CD4-positive, CD25-positive, alpha-beta regulatory T cell (primary cell): ENCODE measurements at places on chromosomes 6 and 20. TPM values are rescaled to one million over a fixed set of nuclear protein-coding genes. Genes with fewer than 3 reads are reported as not detected.
A peak's percentile ranks its signal among the peaks of the same experiment; 100 is the strongest.

GRCh38 chr6:137005073-137005472 lies 39.7 kb downstream of the IL20RA start:
- no peak for DNase-seq

- no peak for DNase-seq
Observed at GRCh38 chr6:15781333-15781732, 118.5 kb upstream of the DTNBP1 start.

GRCh38 chr6:150579611-150580010 lies 20.1 kb upstream of the PLEKHG1 start:
- no peak for DNase-seq

GRCh38 chr20:25503936-25504335 lies 81.4 kb downstream of the NINL start:
- no peak for DNase-seq

DNA sequence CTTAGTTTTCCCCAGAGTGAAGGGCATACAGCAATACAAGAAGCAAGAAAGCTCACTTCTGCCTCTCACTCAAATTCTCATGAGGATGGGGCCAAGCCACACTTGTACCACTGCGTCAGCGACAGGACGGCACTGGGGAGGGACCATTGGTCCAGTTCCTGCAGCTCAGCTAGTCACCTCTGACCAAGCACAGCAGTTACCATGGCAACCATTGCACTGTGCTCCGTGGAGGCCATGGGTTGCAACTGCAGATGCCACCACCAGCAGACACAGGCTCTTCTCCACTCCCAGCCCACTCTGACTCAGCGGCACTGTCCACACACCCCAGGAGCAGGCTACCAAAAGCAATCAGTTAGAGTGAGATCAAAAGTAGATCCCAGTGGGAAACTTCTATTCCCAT lies 441.1 kb upstream of the ARID1B start:
- no peak for DNase-seq

DNA sequence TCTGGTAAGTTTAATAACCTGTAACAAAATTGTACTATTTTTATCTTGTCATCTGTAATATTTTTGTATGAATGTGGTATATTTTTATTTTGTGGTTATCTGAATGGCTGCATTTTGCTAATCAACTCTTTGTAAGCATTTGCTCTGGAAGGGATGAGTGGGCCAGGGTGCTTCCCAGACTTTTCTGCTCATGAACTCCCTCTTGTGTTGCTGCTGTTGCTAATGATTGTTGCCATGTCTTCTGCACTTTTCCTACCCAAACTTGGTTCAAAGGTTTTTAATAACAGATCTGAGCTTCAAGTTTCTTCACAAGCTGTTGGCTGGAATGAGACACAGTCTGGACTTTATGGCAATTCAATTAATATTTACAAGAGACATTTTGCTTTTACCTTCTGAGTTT lies 1005.7 kb downstream of the HACE1 start:
- DNase-seq: no peak

DNA sequence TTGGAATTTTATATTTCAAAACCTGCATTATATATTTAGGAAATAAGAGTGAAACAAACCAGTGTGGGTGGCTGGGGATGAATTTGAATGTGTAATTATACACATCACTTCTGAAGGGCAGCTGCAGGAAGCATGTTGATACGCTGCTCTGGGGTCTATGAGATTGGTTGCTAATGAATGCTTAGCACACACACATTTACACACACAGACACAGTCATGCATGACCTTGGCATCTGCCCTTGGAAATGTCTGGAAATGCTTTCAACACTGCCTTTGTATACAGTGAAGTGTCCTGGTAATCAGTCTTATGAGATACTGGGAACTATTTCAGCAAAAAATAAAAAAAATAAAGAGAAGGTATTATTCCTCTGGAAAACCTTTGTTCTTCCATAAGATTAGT lies 83.4 kb downstream of the ELOVL4 start:
- DNase-seq: no peak

DNA sequence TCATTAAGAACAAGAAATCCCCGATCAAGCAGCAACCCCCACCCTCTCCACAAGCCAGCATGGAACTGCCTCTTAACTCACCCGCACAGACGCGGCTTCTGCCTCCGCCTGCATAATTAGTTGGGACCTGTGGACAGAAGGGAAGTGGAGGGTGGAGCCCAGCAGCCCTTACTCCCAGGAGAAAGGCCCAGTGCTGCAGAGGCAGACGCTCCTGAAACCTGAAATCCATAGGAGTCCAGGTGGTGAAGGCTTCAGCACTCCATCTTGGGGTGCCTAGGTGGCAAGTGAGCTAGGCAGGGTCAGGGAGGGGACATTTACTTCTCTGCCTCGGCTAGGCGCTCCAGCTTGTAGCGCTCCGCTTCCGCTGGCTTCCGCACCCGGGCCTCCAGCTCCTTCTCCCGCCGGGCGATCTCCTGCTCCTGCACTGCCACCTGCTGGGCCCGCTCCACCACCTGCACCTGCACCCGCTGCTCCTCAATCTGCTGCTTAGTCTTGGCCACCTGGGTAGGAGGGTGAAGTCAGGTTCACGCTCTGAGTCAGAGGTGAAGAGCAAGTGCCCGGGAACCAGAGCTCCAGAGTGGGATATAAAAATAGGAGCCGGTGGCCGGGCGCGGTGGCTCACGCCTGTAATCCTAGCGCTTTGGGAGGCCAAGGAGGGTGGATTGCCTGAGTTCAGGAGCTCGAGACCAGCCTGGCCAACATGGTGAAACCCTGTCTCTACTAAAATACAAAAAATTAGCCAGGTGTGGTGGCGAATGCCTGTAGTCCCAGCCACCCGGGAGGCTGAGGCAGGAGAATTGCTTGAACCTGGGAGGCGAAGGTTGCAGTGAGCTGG lies 10.7 kb downstream of the TUBB start:
- DNase-seq: peak; percentile 92

DNA sequence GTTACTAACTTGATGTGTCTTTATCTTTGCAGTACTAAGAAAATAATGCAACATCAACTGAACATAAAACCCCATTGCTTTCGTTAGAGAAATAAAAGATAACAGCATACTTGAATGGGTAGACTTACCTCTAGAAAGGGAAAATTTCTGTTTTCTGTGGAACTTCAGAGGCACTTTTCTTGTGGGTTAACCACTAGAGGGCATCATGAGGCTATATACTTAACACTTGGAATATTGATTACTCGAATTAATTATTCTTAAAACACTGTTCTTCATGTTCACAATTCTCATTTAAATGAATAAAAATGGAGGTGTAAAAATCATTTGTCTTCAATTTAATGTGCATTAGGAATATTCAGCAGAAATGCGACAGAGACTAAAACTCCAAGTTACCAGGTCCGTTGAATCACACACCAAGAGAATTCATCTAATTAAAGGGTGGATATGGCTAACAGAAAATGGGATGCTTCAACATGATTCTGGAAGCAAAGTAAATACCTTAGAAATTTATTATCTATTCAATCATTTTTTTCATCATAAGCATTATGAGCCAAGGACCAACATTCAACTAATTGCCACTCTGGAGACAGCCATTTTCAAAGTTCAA lies 330.8 kb upstream of the PREP start:
- no peak for DNase-seq

GRCh38 chr6:109867970-109868358 lies 110.1 kb upstream of the GPR6 start:
- no peak for DNase-seq

- DNase-seq: no peak
Observed at GRCh38 chr6:19713411-19713810, 123.8 kb upstream of the ID4 start.

- no peak for DNase-seq
Observed at GRCh38 chr20:42556575-42556974, 633.1 kb downstream of the PTPRT start.

- no peak for DNase-seq
Observed at GRCh38 chr6:93343476-93343875, 75.9 kb downstream of the EPHA7 start.

DNA sequence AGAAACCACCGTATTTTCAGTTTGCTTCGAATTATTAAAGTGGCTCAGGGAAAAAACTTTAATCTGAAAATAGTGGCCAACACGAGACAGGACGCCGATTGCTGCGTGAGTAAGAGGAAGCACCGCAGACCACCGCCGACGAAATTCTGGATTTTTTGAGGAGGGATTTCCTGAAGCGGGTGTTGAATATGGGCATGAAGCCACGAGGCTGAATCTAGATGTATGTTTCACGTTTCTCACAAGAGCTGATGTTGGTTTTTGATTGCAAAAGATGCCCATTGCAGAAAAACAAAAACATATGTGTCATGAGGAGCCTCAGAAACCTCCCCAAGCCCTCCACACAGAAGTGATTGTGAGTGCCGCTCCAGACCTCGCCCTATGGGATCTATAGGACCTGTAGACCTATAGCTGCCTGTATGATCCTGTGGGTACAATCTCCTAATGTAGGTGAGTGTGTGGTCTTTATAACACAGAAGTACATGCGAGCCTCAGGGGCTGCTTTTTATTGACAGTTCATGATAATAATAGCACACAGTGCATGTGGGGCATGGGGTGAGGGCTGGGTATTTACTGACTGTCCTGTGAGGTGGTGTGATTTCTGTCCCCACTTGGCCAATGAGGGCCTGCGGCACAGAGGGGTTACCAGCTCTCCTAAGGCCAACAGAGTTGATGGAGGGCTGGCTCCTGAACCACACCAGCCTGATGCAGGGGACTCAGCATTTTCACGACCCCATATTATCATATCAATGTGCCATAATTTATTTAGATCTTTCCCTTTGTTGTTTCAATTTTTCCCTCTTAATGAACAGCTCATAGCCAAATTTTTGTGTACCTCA lies 243.9 kb downstream of the DLL1 start:
- DNase-seq: no peak

DNA sequence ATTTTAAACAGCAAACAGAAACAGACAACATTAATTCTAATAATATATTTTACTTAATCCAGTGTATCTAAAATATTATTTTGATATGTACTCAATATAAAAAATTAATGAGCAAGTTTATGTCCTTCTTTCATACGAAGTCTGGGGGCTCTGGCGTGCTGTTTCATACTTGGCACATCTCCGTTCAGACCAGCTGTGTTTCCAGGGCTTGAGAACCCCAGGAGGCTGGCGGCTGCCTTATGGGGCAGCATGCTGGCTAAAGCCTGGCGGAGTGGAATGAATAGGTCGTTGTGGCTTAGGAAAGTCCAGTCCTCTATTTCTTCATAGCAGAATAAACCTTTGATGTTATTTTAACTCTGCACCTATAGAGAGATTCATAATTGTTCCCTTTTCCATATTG lies 43.3 kb downstream of the DUSP22 start:
- DNase-seq: no peak

DNA sequence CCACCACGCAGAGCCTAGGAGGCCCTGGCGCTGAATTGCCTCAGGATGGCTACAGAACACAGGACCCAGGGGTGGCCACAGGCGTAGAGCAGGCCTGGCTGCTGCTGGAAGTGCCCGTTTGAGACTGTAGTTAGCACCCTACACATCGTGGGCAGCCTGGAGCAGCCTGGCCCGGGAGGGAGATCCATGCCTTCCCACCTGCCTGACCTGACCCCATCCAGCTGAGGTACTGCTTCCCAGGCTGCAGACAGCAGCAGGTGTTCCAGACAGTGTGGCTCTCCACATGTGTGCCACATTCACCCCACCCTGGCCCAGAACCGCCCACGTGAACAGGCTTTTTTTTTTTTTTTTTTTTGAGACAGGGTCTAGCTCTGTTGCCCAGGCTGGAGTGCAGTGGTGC lies 20.9 kb upstream of the MAP1LC3A start:
- DNase-seq: no peak

DNA sequence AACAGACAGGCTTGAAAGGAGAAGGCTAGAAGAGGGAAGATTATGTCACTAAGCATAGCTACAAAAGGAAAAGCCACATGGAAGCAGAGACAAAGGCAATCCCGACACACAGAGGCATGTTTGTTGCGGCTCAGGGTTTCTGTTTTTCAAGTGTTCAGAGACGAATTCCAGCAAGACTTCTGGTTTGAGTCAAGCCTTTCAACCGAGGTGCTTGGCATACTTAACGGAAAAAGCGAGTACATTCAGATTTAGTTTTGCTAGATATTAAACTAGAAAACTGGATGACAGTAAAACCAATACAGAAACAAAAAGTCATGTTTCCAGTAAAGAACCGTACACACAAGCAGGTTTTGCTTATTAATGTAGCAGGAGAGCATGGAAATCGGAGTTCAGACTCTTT lies 27.2 kb downstream of the MCUR1 start:
- DNase-seq: no peak

- DNase-seq: no peak
Observed at GRCh38 chr6:16236009-16236501, 2.3 kb upstream of the GMPR start.

DNA sequence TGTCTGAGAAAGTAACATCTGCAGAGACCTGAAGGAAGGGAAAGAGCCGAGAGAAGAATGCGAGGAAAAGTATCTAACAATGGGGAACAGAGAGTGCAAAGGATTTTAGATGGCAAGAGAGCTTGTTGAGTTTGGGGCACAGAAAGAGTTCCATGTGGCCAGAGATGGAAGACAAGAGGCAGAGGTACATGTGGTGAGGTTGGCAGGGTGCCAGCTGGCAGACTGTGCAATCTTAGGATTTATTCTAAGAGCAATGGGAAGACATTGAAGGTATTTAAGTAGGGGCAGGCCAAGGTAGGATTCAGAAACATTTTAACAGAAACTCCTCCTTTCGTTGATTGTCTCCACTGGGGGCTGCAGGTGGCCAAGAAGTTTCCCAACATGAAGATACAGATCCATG lies 20.4 kb upstream of the LBP start:
- DNase-seq: no peak

DNA sequence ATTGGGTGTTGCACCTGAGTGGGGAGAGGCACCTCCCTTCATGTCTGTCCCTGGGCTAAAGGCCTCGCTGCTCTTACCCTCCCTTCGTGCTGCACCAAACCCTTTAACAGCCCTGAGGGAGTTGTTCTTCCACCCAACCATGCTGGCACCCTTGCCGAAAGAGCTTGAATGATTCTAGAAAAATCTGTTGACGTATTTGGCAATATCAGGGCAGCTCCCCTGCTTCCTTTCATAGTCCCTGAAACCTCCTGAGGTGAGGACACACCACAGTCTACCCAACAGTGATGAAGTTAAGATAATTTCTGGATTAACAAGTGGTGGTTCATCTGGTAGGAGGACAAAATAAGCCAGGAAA lies 15.3 kb downstream of the CD83 start:
- DNase-seq: no peak

TCP11 gene
- not detected for total RNA-seq

TEAD3 gene
- not detected for total RNA-seq

RAB32 gene
- total RNA-seq: 1.4 TPM

DOK5 gene
- not detected for total RNA-seq

CST1 gene
- not detected for total RNA-seq

EPHA7 gene
- not detected for total RNA-seq

SLC52A3 gene
- total RNA-seq: not detected

POM121L2 gene
- not detected for total RNA-seq

COL9A3 gene
- not detected for total RNA-seq

TP53TG5 gene
- total RNA-seq: not detected

COL9A1 gene
- not detected for total RNA-seq

LY6G6C gene
- total RNA-seq: not detected

FAM83C gene
- total RNA-seq: not detected
